ENCODE measurements at places on chromosomes 4 and X. TPM values are rescaled to one million over a fixed set of nuclear protein-coding genes. Genes with fewer than 3 reads are reported as not detected.

DNA sequence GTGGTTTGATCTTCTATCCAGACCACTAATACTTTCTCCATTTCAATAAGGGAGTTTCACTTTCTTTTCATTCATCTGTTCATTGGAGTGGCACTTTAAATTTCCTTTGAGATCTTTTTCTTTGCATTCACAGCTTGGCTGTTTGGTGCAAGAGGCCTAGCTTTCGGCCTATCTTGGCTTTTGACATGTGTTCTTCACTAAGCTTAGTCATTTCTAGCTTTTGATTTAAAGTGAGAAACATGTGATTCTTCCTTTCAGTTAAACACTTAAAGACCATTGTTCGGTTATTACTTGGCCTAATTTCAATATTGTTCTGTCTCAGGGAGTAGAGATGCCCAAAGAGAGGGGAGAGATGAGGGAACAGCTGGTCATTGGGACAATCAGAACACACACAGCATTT is 24.3 kb downstream of the CXCL13 start:
- H3K36me3 ChIP-seq, result no peaks in the 10 kb centered on the region
- H3K4me3 ChIP-seq, result no peak overlapping the region
- no peak for DNase-seq
- peak overlapping the region; percentile 34 for H3K27ac ChIP-seq
- H3K4me1 ChIP-seq, result peaks cover 16% of the 10 kb centered on the region

The TMEM164 gene
- total RNA-seq, result 20.0 TPM

- H3K27me3 ChIP-seq, result peaks cover 16% of the 10 kb centered on the region
- no peaks in the 10 kb centered on the region for H3K4me1 ChIP-seq
- DNase-seq, result no peak
- no peaks in the 10 kb centered on the region for H3K36me3 ChIP-seq
These were observed 17.0 kb upstream of the PAPSS1 start for GRCh38 chr4:107736924-107737448.

- no peaks in the 10 kb centered on the region for H3K36me3 ChIP-seq
- H3K27ac ChIP-seq, result peak overlapping the region; percentile 54
- no peak for DNase-seq
These were observed 53.1 kb downstream of the USP11 start for GRCh38 chrX:47285836-47286320.

GRCh38 chr4:42555828-42556227 is 101.1 kb downstream of the ATP8A1 start:
- DNase-seq, result no peak
- H3K27me3 ChIP-seq, result no peaks in the 10 kb centered on the region
- no peaks in the 10 kb centered on the region for H3K36me3 ChIP-seq

DNA sequence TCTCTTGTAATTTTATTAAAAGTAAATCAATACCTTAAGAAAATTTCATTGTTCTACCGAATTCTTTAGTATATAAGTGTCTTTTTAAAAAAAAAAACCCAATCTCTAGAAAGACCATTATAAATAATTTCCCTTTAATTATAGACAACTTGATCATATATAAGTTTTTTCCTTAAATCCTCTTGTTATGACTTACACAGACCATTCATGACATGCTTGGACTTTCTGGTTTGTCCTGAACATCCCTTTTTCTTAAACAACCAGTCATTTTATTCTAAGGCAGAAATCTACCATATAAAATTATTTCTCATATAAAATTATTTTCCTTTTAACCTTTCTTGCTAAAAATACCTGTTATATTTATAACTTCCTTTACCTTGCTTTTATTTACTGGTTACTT is 15.4 kb upstream of the FHDC1 start:
- no peak overlapping the region for H3K4me3 ChIP-seq
- H3K4me1 ChIP-seq, result no peaks in the 10 kb centered on the region
- DNase-seq, result no peak
- H3K36me3 ChIP-seq, result peaks cover 5% of the 10 kb centered on the region
